ENCODE measurements at places on chromosomes 13 and 19. TPM values are rescaled to one million over a fixed set of nuclear protein-coding genes. Genes with fewer than 3 reads are reported as not detected.

The NDUFA3 gene
- total RNA-seq: 214 TPM

The ARHGAP33 gene
- 8.1 TPM for total RNA-seq

The ADGRE3 gene
- not detected for total RNA-seq

The P2RY11 gene
- total RNA-seq: 5.8 TPM

The KCNN4 gene
- 63.2 TPM for total RNA-seq

The TNFRSF19 gene
- 2.4 TPM for total RNA-seq

The PCDH8 gene
- total RNA-seq: not detected

The RFPL4A gene
- total RNA-seq: 0.66 TPM

The MUC16 gene
- not detected for total RNA-seq

The GPC6 gene
- total RNA-seq: 5.8 TPM

The OXGR1 gene
- total RNA-seq: not detected

The CYP4F12 gene
- total RNA-seq: 2.3 TPM

The BAX gene
- total RNA-seq: 402 TPM

The KLK14 gene
- 0.68 TPM for total RNA-seq

The ZNF433 gene
- not detected for total RNA-seq

The ELSPBP1 gene
- total RNA-seq: not detected

The FXYD1 gene
- not detected for total RNA-seq

Data from A549 treated with ZK216348 at 1 μM for 4 hours (cell line).